ENCODE measurements at places on chromosomes 12 and 14.

DNA sequence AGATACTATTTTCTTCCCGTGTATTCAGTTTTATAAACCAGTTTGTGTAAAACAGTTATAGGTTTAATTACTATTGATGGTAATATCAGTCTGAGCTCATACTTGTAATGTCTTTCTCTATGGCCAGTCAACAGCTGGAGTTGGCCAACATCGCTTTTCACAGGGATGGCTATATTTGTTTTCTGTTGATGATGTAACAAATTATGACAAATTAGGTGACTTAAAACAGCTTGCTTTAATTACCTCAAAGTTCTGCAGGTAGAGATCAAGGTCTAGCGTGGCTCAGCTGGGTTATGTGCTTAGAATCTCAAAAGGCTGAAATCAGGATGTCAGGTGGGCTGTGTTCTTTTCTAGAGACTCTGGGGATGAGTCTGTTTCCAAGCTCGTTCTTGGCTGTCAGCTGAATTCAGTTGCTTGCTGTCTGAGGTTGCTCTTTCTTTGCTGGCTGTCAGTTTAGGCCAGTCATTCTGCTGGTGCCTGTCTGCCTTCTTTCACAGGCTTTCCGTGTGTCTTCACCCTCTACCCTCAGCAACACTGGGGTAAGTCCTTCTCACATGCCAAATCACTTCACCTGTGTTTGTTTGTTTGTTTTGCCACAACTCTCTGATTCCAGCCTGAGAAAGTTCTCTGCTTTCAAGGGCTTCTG, 370.2 kb upstream of the E2F7 start:
- DNase-seq = no peak

DNA sequence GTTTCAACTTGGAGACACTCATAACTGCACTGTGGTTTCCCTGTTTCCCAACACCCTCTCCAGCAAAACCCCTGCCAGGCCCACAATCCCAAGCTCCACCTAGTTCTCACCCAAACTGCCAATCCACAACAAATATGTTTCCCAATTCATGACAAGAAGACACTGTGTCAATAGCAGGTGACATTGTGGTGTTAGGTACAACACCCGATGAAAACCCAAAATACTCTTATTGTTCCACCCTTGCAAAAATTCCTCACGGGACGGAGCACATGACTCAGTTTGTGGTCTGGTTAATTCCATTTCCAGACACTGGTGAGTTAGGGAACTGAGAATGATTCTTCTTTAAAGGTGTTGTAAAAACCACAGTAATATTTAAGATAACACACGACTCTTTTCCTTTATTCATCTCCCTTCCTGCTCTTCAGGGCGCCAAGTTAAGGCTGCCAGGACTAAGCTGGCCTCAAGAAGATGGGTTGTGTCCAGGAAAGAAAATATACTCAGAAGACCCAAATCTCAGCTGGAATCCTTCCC, 735.5 kb downstream of the MED13L start:
- DNase-seq = no peak

GRCh38 chr12:14605401-14605989, 37.8 kb upstream of the PLBD1 start:
- no peak for DNase-seq

GRCh38 chr14:101223561-101224162, 320.1 kb upstream of the RTL1 start:
- DNase-seq = no peak

DNA sequence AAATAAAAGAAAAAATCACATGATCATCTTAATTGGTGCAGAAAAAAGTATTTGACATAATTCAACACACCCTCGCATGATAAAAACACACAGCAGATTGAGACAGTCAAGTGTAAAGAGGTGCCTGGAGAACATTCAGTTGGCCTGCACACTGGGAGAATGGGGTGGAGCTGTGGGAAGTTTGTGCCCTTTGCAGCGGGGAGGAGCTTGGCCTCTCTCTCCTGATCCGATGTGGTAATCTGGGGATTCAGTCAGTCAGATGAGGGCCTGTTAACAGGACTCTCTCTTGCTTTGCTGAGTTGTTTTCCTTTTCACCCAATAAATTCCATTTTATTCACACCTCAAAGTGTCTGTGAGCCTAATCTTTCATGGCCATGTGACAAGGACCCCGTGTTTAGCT, 5.9 kb downstream of the SERPINA6 start:
- DNase-seq = no peak

- DNase-seq = no peak
Observed at GRCh38 chr12:1805441-1806081, 14.8 kb upstream of the LRTM2 start.

DNA sequence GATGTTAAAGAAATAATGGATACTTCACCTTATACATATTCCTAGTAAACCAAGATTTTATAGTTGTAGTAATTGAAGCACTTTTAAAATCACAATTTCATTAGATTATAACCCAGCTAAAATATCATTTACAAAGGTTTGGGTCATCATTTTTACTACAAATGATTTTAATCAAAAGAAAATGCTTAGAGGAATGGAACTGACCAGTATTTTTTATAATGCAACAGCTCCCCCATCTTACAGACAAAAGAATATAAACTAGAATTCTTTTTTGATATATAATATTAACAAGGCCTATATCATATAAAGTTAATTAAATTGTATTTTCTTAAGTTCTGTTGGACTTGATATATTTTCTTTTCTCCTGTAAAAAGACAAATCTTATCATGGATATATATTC, 20.4 kb upstream of the LRFN5 start:
- DNase-seq = no peak

- DNase-seq = no peak
Observed at GRCh38 chr12:78040111-78040510, 209.4 kb downstream of the NAV3 start.

GRCh38 chr12:110245369-110245772, 35.7 kb upstream of the ATP2A2 start:
- no peak for DNase-seq

DNA sequence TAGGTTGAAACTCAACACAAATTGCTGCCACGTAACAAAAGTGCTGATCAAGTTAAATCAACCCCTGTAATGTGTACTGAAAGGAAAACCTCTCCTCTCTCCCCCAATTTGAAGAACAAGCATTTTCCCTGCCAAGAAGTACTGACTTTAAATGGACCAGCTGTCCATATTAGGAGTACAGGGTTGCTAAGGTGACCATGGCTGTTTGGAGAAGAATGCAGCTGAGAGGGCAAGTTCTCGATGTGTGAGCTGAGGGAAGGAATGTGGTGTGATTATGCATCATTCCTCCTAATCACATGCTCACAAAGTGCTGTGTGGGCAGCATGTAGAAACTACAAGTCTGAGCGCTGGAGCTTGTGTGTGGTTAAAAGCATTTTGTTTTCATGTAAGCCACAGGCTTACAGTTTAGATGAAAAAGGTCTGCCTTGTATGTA, 50.9 kb upstream of the CCT2 start:
- DNase-seq = peak; percentile 26

GRCh38 chr14:33964599-33965317, 13.9 kb upstream of the EGLN3 start:
- no peak for DNase-seq

- DNase-seq = no peak
Observed at GRCh38 chr12:6226679-6227051, 26.5 kb downstream of the CD9 start.

DNA sequence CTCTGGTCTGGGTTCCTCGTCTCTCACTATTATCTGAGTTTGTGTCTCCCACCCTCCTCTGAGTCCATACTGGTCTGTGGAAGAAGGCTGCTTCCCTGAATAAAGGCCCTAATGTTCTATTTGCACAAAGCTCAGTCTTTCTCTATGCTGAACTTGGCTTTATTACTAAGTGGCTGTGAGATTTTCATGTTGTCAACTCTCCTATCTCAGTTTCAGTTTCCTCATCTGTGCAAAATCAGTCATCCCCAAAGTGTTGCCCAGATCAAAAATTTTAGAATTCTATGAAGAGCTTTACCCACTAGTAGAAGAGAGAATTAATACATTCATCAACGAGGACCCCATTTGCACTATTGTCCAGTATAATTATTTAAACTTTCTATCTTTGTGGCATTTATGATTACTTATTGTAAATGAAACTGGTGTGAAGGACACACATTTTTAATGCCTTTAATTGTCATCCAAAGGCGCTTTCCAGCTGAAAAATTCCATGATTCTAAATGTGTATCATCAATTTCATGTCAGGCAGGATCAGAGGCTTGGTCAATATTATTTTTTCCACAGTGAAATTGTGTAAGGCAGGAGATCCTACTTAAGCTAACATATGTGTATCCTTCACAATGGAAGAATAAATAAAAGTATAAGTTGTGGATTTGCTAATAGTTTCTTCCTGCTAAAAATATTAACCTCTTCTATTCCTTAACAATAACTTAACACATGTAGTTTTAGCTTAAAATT, 79.1 kb upstream of the EEA1 start:
- no peak for DNase-seq

DNA sequence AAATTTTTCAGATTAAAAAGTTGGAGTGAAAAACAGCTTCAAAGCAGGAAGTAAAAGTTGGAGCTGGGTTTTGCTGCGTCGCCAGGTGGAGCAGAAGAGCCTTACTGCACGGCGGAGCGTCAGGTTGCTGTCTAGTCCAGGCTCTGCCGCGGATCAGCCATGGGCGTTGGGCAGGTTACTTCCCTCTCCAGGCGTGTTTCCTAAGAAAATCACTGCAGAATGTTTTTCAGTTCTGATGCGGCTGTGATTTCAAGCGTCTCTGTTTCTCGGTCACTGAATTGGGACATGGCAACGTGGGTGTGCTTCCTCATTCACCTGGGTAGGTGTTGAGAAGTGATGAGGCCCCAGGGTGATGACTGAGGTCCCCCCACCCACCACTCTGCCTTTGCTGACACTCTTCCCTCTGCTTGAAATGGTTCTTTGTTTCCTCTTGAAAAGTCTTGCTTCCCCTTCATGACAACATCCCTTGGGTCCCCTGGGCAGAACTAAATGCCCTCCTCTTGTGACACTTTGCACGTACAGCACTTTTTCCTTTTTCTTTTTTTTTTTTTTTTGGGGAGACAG, 7.6 kb downstream of the EVL start:
- no peak for DNase-seq

GRCh38 chr14:89342049-89342448, 75.0 kb downstream of the FOXN3 start:
- DNase-seq = no peak

DNA sequence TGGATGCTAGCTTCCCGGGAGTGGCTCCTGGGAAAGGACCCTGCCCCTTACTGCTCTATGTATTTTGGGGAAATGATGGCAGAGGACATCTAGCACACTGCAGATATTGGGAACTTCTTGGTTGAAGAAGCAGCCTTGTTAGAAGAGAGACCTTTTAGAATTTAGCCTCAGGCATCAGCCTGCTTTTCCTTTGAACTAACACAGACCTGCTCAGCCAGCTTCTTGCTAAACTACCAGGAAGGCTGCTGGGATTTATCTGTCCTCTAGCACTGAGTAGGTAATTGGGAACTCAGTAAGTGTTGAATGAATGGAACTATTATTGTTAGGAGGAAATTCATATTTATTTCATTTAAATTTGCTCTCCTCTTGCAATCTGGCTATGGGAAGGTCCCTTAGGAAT, 77.3 kb downstream of the DRAM1 start:
- DNase-seq = no peak

- no peak for DNase-seq
Observed at GRCh38 chr14:98018628-98019027, 1221.4 kb downstream of the VRK1 start.

DNA sequence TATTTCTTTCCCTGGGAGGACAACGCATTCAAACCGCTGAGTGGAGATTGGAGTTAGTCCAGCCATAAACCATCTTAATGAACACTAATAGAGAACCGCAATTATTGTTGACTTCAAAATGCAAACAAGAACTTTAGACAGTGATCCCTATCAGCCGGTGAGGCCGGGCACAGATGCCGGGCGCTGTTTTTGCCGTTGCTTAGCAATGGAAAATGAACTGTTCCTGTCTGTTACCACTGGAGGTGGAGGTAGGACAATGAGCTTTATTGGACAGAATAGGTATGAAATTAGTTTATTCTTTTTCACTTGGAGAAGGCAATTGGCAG, 216.8 kb downstream of the TTC8 start:
- no peak for DNase-seq

All from omental fat pad (tissue), 4 donors.